ENCODE measurements at places on chromosomes 2 and 18. TPM values are rescaled to one million over a fixed set of nuclear protein-coding genes. Genes with fewer than 3 reads are reported as not detected.

- no peak for DNase-seq
Measured at GRCh38 chr18:80213182-80213581, 34.1 kb downstream of the PARD6G start.

- no peak for DNase-seq
Measured at GRCh38 chr2:119085613-119086012, 72.9 kb downstream of the C1QL2 start.

GRCh38 chr18:62365420-62365819 is 40.3 kb downstream of the TNFRSF11A start:
- DNase-seq = no peak

DNA sequence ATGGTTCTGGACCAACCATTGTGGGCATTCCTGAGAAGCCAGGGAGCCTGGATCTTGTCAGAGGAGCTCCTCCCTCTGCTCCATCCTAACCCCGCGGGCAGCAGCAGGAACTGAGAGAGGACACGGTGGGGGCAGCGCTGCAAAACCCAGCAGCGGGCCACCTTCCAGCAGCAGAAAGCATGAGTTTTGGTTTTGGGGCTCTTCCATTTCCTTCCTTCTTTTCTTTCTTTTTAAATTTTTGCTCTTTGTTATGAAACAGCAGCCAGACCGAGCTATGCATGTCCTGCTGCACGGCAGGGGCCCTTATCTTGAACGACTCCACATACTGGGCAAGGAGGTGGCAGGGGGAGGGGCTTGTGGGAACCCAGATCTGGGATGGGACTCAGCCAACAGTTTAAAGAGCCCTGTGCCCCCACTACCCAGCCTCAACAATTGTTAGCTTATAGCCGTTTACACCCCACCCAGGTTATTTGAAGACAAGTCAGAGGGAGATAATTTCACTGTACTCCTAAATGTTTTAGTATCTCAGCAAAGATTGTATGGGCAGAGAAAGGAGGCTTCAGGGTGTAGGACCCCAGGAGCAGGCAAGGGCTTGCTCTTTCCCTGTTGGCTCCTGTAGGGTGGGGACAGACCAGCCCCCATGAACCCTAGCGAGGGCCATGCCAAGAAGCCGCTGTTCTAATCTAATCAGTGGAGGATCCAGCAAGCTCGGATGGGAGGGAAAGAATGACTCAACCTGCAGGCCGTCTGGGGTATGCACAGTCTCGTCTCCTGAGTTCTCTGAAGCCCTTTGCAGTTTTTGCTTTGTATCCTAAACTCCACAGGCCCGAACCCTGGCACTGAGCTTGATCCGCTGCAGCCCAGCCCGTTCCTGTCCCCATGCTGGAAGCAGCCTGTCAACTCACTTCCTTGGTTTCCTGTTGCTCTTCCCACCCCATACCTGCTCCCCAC is 75.3 kb downstream of the LRRFIP1 start:
- DNase-seq = no peak

DNA sequence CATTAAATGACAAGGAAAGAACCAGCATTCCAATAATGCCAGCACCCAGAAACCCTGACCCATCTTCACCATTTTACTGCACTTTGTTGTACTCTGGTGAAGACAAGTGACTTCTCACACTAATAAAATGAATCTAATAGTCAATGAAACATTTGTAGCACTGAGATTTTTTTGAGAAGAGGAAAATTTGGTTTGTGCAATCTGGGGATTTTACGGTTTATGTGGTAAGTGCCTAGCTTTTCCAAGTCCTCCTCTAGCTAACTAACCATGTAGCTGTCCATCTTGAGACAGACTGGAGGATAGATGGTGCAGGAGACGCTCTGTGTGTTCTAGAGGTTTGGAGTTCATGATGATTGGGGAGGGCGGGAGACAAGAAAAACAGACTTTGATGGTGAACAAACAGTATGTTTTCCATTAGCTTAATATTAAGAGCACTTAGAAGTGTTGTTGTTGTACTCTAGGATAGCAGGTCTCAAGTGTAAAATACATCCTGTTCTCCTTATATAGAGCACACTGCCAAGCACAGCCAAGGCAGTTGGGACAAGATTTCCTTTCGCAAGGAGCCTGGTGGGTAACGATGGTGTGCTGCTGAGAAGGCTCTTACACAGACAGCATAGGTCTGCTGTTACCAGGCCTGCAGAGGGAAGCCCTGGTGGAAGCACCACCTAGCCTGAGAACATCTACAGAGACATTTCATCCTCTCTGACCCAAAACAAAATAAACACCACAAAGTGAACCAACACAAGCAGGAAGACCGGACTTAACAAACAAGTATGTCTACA is 83.7 kb downstream of the BCL11A start:
- no peak for DNase-seq

- peak; percentile 20 for DNase-seq
Measured at GRCh38 chr18:44586782-44587524, 93.7 kb upstream of the SETBP1 start.

- DNase-seq = no peak
Measured at GRCh38 chr2:239700686-239701345, 300.0 kb upstream of the HDAC4 start.

GRCh38 chr18:30486856-30487255 is 555.7 kb downstream of the DSC3 start:
- DNase-seq = no peak

DNA sequence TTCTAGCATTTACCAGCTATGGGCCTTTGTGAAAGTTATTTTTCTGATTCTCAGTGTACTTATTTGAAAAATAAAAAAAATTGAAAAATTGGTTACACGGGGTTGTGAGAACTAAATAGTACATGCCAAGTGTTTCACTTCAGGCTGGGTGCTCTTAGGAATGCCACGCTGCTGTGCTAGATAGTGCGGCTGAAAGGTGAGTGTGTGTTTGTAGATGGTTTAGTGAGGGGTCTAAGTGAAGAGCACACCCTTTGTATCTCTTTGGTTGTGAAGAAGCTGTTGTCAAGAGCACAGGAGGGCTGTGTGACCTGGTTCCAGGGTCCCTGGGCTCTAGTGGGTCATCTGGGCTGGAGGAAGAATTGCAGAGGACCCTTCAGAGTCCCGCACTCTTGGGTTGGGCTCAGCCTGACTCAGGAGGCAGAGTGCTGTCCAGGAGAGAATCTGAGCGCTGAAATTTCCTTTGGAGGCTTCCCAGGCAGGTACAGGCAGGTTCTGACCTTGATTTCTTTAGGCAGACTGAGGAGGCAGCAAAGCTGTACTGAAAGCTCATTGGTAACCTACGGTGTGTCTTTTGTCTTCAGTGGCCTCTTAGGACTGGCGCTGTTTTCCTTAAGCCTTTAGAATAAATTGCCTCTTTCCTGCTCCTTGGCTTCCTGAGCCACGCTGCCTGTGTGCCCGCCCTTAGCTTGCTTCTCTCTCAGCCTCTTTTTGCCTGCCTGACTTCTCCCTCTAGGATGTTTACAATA is 44.4 kb downstream of the MAP4K4 start:
- DNase-seq = no peak

- no peak for DNase-seq
Measured at GRCh38 chr2:149167001-149167780, 128.7 kb downstream of the LYPD6B start.

DNA sequence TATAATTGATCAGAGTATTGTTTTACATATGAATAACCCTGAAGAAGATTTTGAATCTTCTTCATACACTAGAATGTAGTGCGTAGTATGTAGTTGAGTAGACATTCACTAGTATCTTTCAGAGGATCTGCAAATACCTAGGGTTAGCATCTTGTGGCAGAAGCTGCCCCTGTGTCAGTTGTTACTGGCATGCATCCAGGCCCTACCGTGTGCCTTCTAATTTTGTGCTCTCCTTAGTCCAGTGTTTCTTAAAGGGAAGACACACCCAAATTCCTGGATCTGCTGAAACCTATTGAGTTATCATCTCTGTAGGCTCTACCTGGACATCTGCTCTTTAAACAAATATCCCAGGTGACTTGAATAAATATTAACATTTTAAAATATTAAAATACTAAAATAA is 99.7 kb upstream of the SERTAD2 start:
- DNase-seq = no peak

DNA sequence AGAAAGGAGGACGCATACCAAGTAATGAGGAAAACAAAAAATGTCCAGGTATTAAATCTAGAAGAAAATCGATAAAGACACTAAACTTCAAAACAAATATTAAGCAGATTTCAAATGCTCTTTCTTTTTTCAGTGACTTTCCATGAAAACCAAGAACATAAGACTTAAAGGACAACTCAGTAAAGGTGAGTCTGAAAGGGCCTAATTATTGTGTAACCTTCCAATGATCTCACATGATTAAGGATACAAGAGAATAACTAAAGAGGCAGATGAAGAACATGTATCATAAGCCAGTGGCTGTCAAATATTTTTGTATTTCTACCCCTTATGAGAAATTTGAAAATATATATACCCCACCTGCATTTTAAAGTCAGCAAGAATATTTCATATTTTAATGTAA is 30.7 kb downstream of the MBD2 start:
- no peak for DNase-seq

- DNase-seq = no peak
Measured at GRCh38 chr2:43109261-43109743, 117.1 kb downstream of the ZFP36L2 start.

GRCh38 chr18:22034276-22034675 is 135.1 kb upstream of the GATA6 start:
- no peak for DNase-seq

- no peak for DNase-seq
Measured at GRCh38 chr18:10067670-10068659, 154.1 kb downstream of the VAPA start.

- DNase-seq = no peak
Measured at GRCh38 chr2:181036848-181037603, 56.6 kb downstream of the UBE2E3 start.

DNA sequence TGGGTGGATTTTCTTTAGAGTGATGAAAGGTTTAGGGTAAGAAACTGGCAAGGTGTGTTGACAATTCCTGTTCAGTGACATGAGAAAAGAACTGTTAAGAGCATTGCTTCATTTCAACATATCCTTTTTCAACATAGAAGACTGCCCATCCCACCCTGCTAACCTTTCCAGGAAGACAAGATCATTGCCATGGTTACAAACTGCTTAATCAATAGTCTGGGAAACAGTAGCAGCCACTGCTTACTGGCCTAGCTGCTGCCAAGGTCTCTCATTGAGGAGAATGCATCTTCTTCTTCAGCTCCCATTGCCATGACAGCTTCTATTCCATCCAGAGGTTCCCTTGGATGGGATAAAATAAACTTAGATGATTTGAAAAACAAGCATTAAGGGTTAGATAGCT is 212.1 kb downstream of the LRRTM1 start:
- DNase-seq = no peak

GRCh38 chr2:163735685-163736432 is at the start of gene FIGN:
Gene FIGN (minus strand): TSS chr2:163736008. CDS start chr2:163734927, 1,081 bp downstream.
- peak; percentile 83 for DNase-seq

- no peak for DNase-seq
Measured at GRCh38 chr18:46046126-46046525, 25.9 kb downstream of the PSTPIP2 start.

DNA sequence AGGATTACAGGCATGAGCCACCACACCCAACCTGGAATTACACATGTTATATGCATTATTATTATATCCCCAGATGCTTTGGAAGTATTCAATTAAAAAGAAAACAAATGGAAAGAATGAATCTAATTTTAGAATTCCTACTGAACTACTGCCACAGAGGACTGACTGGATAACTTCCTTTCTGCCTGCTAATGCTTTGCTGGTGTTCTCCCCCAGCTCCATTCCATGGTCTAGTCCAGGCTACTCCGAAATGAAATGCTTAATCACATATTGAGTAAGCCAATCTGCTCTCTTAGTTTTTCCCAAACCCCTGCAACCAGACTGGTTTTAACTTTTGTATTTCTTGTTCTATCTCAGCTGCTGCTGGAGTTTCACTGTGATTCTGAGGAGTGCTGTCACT is 519.1 kb downstream of the SOX11 start:
- no peak for DNase-seq

DNA sequence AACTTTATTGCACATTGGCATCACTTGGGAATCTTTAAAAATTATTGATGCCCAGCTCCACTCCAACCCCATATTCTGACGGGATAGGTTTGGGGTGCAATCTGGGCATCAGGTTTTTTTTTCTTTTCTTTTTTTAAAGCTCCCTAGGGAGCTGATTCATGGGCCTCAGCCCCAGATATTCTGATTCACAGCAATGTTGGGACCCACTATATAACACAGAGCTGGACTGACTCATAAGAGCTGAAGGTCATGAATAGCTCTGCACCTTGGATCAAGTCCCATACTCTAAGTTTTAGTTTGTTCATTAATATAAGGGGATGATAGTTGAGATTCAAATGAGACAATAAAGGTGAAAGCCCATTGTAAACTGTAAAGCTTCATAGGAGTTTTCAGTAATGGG is 191.1 kb upstream of the REV1 start:
- no peak for DNase-seq

GRCh38 chr2:240791221-240791800 is 28.7 kb downstream of the KIF1A start:
- peak; percentile 4 for DNase-seq

DNA sequence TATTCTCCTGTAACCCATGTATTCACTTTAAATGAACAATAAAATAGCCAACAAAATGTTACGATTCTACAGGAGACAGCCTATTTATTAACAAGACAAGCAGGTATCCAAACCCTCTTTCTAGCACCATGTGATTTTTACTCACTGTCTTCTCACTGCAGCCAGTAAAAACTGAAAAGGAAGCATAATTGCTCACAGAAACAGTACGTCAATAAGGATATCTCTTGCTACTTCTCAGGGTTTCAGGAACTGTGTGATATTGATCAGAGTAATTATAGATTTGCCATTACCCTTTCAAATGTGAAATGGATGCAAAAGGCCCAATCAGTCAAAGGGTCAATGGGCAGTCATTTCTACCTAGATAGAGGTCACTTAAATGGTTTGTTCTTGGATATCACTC is 1473.8 kb upstream of the DDX18 start:
- no peak for DNase-seq

DNA sequence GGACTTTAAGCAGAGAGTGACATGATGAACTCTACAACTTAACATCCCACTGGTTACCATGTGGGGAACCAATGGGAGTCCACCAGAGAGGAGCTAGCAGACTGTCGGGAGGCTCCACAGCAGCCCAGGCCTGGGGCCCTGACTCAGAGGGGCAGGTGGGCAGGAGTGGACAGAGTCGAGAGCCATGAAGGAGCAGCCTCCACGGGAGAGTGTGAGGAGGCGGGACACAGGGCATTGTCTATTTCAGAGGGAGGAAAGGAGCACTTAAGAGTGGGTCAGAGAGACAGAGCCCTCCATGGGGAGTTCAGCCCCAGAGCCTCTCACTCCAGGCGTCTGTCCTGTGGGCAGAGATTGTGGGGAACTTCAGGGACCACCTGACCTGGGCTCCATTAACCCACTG is 118.7 kb downstream of the CYP26B1 start:
- no peak for DNase-seq

The FN1 gene
- 63.7 TPM for total RNA-seq

The TET3 gene
- total RNA-seq = 23.6 TPM

The FAHD2A gene
- total RNA-seq = 54.8 TPM

The FAM136A gene
- total RNA-seq = 14.8 TPM

The GNLY gene
- total RNA-seq = 4.3 TPM

The PPP1R1C gene
- total RNA-seq = 0.76 TPM

The ABCB11 gene
- total RNA-seq = 0.46 TPM

The FECH gene
- total RNA-seq = 28.0 TPM

The SCN7A gene
- total RNA-seq = 3.7 TPM
